Mucosa of descending colon (tissue), 3 donors: ENCODE measurements at places on chromosomes 7 and 10. TPM values are rescaled to one million over a fixed set of nuclear protein-coding genes. Genes with fewer than 3 reads are reported as not detected.

DNA sequence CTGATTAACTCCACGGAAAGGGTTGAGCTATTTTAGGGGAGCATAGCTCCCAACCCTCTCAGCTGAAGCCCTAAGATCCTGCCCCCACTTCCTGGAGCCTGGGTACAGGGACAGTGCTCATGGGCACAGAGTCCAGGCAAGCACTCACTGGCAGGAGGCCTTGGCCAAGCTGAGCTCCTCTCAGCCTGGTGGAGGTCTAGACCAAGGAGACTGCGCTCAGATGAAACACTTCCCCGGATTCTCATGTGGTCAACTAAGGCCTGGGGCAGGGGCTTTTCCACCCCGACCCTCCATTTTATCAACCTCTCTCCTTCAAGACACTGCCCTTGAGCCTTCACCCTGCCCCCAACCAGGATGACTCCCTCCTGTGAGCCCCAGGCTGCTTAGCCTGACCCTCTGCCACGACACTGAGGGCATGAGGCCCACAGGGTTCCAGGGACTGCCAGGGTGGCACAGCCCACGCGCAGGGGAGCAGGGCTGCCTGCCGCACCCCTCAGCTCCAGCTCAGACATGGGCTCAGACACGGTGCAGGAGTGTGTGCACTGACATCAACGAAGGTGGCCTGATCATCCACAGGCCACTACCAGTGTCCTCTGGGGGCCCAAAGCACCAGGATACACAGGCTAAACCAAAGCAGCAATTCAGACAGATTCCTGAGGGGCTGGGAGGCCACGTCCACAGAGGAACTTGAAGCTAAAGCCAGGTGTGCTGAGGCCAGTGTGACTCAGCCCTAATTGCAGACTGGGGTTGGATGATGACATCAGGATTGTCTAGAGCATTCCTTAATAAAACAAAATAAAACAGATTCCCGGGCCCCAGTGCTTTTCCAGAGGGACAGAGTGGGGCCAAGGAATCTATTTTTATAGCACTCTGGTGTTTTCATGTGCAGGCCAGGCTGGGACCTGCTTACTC is 18.8 kb downstream of the CHAT start:
- DNase-seq = no peak

BTRC gene
- 16.0 TPM for total RNA-seq

DNA sequence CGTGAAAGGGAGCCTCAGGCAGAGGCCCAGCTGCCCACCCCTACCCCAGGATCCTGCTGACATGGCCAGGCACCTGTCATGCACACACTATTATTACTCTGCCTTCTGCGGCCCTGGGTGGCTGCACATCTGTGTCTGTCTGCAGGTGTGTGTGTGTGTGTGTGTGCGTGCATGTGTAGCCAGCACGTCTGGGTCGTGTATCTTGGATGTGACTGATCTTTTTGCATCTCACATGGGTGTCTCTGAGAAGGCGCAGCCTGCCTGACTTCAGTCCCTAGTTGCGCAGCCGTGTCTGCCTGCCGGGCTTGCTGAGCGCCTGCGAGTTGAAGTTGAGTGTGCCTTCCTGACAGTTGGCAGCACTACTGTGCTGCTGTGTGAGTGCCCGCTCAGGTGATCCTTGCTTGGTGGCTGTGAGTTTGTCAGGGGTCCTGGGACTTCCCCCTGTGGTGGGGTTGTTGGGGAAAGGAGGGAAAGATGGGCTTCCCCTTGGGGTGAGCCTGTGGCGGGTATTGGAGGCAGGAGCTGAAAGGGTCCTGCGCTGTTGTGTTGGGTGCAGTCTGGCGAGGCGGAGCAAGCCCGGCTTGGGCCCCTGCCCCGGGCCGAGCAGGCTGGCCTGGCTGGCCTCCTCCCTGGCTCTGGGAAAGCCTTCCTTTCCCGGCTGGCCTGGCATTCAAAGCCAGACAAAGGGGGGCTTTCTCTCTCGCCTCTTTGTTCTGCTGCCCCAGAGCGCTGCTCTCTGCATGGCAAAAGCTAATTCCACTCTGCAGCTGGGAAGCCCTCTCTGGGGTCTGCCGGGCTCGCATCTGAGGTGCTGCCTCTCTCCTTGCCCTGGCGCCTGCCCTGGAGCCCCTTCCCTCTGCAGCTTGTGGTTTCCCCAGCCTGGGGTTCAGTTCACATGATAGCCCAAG is 4.9 kb downstream of the TRIM8 start:
- no peak for DNase-seq

- DNase-seq = no peak
These were observed 164.8 kb downstream of the ZNF438 start for GRCh38 chr10:30866896-30867295.

DNA sequence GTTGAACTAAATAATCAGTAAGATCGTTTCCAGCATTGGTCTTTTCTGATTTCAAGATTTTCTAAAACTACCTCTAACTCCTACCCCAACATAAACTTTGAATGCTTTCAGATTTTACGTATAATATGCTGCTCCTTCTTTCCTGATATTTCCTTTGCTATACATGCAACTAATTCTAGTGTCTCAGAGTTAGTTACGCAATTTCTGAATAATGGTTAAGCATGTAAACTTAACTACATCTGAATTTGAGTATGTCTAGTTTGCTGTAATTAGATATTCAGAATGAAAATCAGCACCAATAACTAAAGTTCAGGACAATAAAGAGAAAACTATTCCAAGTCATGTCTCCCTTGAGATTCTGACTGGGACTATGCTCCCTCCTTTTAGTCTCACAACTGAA is 71.0 kb downstream of the SEMA3C start:
- DNase-seq = no peak

ADCY1 gene
- 0.76 TPM for total RNA-seq
